ENCODE measurements at places on chromosomes 6 and 20.

DNA sequence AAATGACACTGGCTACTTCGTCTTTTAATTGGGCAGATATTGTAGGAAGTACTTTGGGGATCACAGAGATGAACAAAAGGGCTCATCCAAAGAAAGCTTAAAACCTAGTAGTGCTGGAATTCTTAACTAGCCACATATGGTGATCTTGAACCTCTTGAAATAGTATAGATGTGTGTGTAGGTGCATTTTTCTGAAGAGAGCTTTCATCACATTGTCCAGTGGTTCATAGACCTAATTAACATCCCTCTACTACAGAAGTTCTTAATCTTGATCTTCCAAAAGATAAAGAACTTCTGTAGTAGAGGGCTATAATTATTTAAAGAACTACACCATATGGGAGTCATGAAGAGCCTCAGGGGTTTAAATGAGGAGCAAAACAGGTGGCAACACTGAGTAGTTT lies 2.3 kb upstream of the PRIM2 start:
- DNase-seq: no peak

DNA sequence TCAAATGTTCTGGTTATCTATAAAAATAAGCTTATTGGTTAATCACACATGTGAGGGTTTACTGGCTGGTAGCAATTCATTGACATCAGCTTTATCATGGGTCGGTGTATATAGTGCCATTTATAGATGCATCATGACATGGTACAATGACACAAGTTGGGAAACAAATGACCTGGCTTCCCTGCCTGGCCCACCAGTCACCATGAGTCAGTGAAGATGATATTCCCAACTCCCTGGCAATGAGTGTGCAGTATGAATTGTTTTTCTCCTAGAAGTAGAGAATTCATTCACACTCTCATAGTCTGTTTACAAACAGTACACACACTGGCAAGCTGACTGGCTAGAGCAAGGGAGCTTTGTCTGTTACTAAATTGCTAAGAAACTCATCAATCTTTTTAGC lies 37.2 kb upstream of the CALHM6 start:
- no peak for DNase-seq

- no peak for DNase-seq
Measured at GRCh38 chr20:50496773-50497385, 13.3 kb upstream of the PTPN1 start.

DNA sequence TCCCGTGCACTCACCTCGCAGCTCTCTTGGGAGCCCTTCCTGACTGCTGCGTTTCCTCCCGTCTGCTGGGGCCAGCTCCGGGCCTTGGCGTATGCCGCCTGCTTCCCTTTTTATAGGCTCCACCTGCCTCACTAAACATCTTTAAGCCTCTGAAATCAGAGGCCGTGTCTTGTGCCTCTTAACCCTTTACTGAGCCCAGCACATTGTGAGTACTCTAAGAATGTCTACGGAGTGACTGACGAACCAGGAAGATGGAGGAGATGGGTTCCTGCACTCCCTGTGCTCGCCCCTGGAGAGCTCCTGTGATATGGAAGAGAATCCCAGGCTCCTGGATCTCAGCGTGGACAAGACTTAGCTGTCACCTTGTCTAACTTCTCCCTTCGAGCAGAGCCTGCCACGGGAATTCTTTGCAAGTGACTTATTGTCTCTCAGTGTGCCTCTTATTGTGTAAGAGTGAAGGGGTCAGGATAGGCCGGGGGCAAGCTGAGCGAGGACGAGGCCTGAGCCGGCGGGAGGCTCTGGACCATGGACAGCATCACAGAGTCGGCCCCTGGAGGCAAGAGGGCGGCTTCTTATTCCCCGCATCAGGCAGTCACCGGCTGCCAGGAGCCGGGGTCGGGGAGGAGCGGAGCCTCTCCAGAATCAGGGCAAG lies 70.9 kb upstream of the CCDC167 start:
- DNase-seq: no peak

GRCh38 chr6:110564703-110565421 lies 88.4 kb upstream of the SLC22A16 start:
- no peak for DNase-seq

GRCh38 chr20:33074675-33075074 lies 4.8 kb upstream of the BPIFB4 start:
- no peak for DNase-seq

GRCh38 chr6:159221486-159222170 lies 52.4 kb downstream of the FNDC1 start:
- DNase-seq: no peak

DNA sequence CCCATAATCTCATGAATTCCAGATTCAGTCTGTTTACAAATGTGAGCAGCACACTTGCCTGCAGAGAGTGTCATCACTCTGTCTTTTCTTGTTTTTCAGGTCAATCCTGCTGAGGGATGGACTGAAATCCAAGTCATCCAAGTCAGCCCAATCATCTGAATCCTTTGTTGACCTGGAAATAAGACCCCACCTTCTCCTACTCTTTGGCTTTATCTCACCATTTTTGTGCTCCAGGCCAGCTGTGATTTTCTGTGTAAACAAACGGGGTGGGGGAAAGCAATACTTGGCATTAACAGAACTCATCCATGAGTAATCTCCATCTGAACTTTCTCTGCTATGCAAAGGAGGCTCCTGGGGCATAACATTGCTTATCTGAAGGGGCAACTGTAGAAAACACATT lies 16.9 kb upstream of the GSTA4 start:
- DNase-seq: no peak

- DNase-seq: no peak
Measured at GRCh38 chr20:37421988-37422387, 76.0 kb downstream of the SRC start.

DNA sequence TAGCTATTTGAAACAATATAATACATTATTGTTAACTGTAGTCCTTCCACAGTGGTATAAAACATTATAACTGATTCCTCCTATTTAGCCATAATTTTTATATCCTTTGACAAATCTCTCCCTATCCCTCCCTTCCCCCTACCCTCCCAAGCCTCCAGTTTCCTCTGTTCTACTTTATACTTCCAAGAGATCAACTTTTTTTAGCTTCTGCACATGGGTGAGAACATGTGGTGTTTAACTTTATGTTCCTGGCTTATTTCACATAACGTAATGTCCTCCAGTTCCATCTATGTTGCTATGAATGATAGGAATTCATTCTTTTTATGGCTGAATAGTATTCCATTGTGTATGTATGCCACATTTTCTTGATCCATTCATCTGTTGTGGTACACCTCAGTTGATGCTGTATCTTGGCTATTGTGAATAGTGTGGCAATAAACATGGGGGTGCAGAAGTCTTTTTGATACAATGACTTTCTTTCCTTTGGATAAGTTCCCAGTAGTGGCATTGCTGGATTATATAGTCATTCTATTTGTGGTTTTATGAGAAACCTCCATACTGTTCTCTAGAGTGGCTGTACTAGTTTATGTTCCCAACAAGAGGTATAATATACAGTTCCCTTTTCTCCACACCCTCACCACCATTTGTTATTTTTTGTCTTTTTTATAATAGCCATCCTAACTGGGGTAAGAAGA lies 205.0 kb downstream of the KCNQ5 start:
- no peak for DNase-seq

DNA sequence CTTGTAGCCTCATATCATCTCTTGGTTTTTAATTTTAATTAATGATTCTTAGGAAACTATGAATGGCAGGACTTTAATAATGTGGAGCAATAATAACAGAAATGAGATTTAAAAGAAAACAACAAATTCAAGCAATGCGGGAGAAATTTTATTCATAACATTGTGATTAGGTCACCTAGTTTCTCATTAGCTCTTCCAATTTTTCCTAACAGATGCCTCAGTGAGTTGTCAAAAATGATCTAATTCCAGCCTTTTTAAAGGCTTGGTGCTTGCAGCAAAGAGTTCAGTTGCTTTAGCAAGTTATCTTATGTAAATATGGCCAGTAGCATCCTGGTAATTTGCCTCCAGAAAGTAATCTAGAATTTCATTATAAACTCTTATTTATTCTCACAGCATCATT lies 20.4 kb downstream of the PDE7B start:
- no peak for DNase-seq

DNA sequence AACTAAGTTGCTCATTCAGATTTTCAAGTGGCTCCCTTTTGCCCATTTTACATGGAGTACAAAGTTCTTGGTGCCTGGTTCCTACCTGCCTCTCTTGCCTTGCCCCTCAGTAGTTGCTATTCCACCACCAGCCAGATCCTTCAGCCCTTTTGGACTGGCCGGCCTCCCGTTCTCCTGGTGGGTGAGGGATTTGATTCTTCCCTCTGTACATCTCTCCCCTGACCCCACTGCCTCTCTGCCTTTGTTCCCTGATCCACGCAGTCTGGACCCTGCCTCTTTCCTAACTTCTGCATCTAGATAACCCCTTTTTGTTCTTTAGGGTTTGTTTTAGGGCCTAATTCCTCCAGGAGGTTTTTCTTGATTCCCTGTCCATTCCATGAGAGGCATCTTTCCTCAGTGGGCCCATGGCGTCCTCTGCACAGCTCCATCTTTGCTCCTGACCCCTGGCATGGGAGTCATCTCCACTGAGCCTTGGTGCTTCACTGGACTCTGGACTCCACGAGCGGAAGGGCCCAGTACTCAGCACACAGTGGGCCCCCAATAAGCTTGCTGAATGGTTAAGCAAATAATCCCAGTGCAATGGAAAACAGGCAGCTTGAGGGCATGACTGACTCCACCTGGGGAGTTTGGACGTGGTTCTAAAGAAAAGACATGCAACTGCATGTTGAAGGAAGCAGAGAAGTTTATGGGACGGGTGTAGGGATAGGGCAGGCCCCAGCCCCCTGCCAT lies 309.3 kb upstream of the SUPT3H start:
- no peak for DNase-seq

DNA sequence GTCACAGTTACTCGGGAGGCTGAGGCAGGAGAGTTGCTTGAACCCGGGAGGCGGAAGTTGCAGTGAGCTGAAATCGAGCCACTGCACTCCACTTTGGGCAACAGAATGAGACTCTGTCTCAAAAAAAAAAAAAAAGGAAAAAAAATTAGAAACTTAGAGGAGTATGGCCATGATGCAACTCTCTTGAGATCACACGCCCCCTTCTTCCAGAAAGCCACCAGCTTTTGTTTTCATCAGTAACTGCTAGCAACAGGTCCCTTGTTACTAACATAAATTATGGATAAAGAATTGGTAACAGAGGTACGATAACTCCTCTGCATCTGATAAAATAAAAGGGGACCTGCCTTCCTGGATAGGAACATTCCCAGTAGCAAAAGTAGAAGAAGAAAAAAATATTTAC lies 308.2 kb downstream of the CD83 start:
- no peak for DNase-seq

- DNase-seq: no peak
Measured at GRCh38 chr6:132973514-132973993, 159.2 kb downstream of the RPS12 start.

- no peak for DNase-seq
Measured at GRCh38 chr20:52401431-52401830, 209.9 kb upstream of the ZFP64 start.

DNA sequence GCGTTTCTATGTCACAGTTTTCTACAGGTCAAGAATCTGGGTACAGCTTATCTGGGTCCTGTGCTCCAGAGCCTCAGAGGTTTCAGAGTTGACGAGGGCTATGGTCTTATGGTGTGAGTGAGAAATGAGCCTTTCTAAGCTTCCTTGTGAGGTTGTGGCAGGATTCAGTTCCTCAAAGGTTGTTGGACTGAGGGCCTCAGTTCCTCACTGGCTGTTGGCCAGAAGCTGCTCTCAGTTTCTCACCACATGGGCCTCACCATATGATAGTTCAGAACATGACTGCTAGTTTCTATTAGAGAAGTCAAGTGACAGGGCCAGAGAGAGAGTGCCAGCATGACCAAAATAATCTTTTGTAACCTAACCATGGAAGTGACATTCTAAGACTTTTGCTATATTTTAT lies 96.1 kb downstream of the NUS1 start:
- no peak for DNase-seq

- no peak for DNase-seq
Measured at GRCh38 chr6:111520524-111520923, 37.5 kb upstream of the REV3L start.

DNA sequence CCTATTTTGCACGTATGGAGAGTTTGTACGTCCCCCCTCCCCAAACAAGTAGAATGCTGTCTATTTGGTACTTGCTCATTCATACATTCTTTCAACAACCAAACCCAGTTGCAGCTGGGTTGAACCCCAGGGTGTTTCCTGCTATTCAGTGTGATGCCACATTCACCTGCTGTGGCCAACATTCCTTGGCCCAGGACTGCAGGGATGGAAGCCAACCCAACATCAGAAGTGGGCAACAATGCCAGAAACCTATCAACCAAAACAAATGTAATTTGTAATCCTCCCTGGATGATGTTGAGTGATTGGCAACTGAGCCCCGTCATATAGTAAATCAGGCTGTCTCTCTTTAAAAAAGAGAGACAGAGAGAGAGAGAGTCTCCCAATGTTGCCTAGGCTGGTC lies 8.9 kb downstream of the NT5E start:
- no peak for DNase-seq

GRCh38 chr6:144710207-144710606 lies 425.1 kb downstream of the UTRN start:
- no peak for DNase-seq

DNA sequence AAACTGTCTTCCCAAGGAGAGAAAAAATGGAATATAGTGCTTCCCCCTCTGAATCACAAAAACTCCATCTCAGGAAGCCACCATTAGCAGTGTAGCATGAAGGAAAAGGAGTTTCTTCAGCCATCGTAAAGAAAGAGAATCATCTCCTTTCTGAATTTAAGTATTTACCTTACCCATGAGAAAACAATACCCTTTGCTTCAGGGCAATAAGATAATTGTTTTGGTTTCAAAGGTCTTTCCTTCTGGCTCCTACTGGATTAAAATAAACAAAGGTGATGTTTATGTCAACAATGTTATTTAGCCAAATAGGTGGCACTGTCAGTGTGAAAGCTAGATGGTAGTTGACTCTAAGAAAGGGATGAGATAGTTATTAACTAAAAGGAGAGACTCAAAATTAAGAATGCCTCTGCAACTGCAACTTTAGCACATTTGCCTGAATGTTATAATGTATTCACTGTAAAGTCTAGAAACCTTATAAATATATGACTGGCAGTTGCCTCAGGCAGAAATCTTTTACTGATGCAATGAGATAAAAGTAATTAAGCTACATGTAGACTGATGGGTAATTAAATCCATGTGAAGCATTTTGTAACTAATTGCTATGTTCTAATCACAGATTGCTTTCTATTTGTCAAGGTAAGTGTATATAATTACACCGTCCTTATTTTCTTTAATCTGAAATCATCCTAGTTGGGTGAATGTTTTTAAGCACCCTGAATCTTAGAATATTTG lies 399.0 kb downstream of the CDKAL1 start:
- no peak for DNase-seq

DNA sequence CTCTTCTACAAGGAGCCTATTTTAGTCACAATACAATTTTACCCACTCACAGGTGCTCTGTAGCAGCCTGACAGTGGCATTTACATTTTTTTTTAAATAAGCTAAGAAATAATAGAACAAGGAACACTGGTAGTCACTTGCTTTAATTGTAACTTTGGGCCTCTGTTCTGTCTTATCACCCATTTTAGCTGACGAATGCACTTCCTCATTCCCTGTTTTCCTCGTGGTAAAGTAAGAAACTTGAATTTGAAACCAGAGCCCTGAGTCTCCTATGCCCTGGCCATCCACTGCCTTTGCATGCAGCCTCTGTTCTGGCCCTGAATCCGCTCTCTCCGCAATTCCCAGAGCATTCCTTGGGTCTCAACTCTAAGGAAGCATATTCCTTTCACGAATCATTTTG lies 550.6 kb downstream of the PTPRT start:
- no peak for DNase-seq

GRCh38 chr6:169252505-169253189 lies 999 bp downstream of the THBS2 start:
- no peak for DNase-seq

GRCh38 chr20:50267041-50267865 lies 76.6 kb downstream of the CEBPB start:
- no peak for DNase-seq

All from effector memory CD4-positive, alpha-beta T cell (primary cell).